ENCODE measurements at places on chromosomes 4 and X. TPM values are rescaled to one million over a fixed set of nuclear protein-coding genes. Genes with fewer than 3 reads are reported as not detected.

The DMP1 gene
- total RNA-seq, result not detected

The RELL1 gene
- 22.2 TPM for total RNA-seq

The DRP2 gene
- total RNA-seq, result 0.14 TPM

The ARX gene
- total RNA-seq, result not detected

The PCDH7 gene
- 34.3 TPM for total RNA-seq

The MAGEB6B gene
- not detected for total RNA-seq

The SPP1 gene
- 3.7 TPM for total RNA-seq

The PHEX gene
- 0.03 TPM for total RNA-seq

The TGIF2LX gene
- total RNA-seq, result not detected

The PDLIM3 gene
- 308 TPM for total RNA-seq

The CCSER1 gene
- 13.2 TPM for total RNA-seq

The ZNF630 gene
- total RNA-seq, result 3.2 TPM

The SLC4A4 gene
- total RNA-seq, result 29.8 TPM

The EREG gene
- not detected for total RNA-seq

The CLTRN gene
- 0.66 TPM for total RNA-seq

The SORBS2 gene
- 1,282 TPM for total RNA-seq

The SPRY1 gene
- 39.7 TPM for total RNA-seq

The DAPP1 gene
- 0.74 TPM for total RNA-seq

Data from left ventricle myocardium inferior (tissue), 1 donor.